GM19239 (cell line): ENCODE measurements at places on chromosomes 2 and 18.

- no peak for DNase-seq
Measured at GRCh38 chr2:109344270-109344805, 215.3 kb downstream of the SH3RF3 start.

DNA sequence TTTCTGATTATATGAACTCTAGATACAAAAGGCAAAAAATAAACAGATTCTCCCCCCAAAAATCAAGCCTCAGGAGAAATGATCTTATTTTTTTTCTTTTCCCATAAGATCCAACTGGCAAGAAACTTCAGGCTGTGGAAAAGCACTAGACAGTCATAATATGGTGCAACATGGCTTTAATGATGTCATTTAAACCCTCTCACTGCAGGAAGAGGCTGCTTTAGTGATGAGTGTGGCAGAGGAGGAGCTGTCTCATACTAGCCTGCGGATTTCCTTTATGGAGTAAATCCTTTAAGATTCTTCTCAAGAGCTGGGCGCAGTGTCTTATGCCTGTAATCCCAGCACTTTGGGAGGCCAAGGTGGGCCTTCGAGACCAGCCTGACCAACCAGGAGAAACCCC lies 83.3 kb upstream of the CD28 start:
- DNase-seq, result no peak

- DNase-seq, result no peak
Measured at GRCh38 chr2:219665926-219666325, 38.5 kb downstream of the SLC4A3 start.

GRCh38 chr2:177449159-177449558 lies 56.6 kb downstream of the AGPS start:
- DNase-seq, result no peak

DNA sequence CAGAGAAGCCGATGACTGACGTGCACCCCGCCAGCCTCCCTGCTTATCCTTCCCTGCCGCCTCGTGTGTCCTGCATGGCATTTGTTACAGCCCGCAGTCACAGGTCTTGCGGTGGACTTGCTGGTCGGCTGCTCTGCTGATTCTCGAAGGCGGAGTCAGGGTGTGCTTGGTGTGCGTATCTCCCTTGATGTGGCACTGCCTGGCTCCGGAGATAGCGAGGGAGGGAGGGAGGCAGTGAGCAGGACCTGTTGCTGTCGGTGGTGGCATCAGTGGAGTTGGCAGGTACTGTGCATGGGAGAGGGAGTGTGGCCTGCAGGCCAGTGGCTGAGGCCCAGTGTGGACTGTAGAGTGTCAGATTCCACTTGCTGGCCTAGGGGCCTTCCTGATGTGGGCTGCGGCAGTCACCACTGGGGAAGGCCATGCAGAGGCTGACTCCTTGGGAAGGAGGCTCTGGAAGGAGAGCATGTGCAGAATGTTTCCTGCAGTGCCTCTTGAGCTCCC lies 198.9 kb downstream of the AGAP1 start:
- DNase-seq, result no peak

- no peak for DNase-seq
Measured at GRCh38 chr2:237244976-237245646, 159.4 kb downstream of the COPS8 start.

GRCh38 chr2:218569661-218570500 lies 1.2 kb downstream of the CNOT9 start:
- DNase-seq, result no peak

DNA sequence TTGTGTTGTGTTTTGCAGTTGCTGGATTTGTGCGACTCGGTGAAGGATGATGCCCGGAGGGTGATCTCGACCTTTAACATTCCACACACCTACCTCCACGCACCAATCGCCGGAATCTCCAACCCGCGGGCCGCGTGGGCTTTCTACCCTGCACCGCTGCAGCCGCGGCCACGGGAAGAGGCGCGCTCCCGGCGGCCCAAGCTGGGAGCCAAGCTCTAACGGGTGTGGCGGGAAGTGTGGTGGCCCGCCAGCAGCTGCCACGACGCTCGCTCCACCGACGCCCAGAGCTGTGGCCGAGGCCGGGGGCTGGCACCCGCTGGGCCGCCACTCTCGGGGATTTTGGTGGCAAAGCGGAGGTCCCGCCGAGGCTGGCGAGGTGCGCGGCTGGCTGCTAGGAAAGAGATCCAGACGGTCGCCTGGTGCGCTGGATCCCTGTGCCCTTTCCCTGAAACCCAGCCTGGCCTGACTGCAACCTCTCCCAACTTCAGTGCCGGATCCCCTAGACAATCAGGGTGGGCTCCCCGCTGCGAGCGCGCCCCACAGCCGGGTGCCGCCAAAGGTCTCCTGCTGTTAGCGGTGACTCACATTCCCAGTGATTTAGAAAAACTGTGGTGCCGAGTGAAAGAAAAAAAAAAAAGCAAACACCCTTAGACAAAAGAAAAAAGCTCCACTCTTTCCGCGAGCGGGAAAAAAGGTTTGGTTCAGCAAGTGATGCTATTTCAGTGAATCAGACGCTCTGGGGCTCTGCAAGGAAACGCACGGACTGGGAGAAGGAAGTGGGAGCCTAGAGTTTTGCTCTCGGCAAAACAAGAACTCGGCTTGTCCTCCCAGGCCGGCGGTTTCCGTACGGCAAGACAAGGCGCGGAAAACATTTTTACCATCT lies 2.9 kb upstream of the BCL2L11 start:
- DNase-seq, result no peak

GRCh38 chr2:240818293-240819125 lies 1.5 kb downstream of the KIF1A start:
- no peak for DNase-seq

- no peak for DNase-seq
Measured at GRCh38 chr2:126781206-126781605, 117.5 kb upstream of the TEX51 start.

DNA sequence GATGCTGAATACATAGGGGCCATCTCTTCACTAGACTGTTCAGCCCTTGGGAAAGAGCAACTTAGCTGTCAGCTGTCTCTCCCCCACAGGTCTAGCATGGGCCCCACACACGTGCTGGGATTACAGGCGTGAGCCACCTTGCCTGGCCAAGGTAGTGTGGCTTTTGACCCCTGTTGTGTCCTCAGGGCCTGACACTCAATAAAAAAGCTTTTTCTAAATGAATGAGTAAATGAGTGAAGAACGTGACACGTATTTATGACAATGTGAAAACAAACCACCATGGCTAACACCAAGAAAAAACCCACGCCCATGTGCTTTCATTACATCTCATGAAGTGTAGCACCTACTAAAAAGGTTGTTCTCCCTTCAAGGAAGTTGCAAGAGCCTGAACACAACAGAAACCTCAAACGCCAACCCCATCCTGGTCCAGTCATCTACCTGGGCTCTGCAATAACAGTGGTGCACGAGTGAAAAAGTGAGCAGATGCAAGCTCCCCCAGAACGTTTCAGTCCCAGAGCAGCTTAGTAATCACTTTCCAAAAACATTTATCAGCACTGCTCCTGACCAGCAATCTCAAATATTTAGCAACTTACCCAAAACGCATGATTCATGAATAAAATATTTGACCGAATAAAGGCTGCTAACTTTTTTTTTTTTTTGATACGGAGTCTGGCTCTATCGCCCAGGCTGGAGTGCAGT lies 3.4 kb downstream of the WDFY1 start:
- no peak for DNase-seq

- DNase-seq, result no peak
Measured at GRCh38 chr2:75327334-75327733, 128.0 kb upstream of the TACR1 start.

DNA sequence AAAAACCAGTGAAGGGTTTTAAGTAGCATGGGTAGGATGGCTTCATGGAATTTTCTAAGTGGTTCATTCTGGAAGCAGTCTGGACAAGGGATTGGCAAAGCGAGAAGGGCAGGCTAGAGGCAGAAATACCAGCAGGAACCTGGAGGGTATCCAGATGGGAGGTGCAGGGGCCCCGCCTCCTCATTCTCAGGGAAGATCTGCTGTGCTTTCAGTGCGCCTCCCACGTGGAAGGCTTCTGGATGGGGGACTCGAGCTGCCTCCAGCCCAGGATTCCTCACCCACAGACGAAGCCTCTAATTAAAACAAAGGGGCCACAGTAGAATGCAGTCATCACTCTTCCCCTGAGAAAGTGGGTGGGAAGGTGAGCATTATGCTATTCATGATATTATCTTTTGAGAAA lies 79.8 kb downstream of the VSNL1 start:
- DNase-seq, result no peak

- DNase-seq, result no peak
Measured at GRCh38 chr2:187710791-187711521, 156.7 kb upstream of the TFPI start.

GRCh38 chr2:133945089-133945488 lies 308.8 kb upstream of the MGAT5 start:
- DNase-seq, result no peak

DNA sequence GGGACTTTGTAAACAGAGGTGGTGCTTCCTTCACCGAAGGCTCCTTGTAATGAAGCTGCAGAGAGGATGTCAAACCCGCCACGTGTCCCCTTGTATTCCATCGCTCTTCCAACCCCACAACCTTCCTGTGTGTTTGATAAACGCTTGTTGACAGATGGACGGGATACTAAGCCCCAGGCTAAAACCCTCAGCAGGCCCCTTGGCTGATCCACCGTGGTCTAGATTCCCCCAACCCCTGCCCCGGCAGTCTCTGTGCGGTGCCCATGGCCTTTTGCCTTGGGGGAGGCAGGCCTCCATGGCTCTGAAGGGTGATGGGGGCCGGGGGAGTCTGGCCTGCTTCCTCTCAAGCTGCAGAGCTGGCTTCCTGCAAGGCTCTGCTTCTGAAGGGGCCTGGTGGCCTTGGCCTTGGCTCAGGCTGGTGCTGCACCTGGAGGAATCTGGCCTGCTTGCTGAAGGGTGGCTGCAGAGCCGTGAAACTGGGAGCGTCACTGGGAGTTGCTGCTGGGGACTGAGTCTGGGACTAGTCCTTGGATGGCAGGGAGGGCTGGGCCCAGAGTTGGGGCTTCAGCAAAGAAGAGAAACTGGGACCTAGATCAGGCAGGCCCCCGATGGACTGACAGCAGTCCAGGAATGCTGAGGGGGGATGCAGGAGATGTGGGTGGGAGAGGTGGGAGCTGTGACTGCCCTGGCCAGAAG lies 9.6 kb upstream of the NTSR2 start:
- no peak for DNase-seq

DNA sequence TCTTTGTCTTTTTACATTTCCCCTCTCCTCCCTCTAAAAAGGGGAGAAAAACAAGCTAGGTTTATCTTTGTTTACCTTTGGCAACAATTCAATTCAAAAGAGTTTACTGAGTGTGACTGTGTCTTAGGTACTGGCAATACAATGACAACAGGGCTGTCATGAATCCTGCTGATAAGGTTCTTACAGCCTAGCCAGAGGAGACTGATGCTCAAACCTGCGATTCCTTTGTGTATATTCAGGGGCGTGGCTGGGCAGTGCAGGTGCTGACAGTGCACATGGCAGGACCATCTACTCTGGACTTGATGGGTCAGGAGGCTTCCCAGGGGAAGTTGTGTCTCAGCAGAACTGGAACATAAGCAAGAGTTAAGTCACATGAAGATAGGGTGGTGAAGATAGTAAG lies 23.2 kb upstream of the TTN start:
- DNase-seq, result no peak

DNA sequence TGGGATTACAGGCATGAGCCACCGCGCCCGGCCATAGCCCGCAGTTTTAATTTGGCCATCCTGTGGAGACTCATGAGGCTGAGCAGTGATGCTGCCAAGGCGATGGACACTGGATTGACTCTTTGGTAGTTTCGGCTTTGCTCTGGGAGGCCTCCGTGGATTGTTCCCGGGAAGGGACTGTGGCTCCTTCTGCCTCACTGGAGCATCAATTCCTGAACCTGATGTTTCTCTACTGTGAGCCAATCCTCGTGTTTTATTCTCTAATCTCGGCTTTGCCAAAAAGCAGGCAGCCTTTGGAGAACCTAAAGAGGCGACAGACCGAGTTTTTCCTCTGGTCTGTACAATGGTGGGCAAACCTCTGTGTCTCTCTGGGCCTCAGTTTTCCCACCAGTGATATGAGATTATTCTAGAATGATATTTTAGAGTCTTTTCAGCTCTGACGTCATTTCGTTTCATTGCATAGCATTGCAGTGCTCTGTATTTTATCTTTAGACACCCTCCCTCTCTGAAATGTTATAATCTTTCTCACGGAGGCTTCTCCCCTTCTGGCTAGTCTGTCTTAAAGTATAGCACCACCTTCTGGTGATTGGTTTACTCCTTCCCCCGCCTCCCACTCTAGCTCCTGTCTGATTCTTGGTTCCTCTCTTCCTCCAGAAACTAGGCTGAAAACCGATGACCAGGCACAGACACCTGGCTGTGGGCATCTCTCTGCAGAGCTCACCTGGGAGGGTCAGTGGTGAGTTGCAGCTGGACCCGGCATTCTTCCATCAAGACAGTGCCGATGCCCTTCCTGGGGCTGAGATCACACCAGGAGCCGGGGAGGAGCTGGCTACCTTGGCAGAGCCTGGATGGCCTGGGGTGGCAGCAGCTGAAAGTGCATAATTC lies 341.3 kb downstream of the MYCN start:
- DNase-seq, result no peak

DNA sequence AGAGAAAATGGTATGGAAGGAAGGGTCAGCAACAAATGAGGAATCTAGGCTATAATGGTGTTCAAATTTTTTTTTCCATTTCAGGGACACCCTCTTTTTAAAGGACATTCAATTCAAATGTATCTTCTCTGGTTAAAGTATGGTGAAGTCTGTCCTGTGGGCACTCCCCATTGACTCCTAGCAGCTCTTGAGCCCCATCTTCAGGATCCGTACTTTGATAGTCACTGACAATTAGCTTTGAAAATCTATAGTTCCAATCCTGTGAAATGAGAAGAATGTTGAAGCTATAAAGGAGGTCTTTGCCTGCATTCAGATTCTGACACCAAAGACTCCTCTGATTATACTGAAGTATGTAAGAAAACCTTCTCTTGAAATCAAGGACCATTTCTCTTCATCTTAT lies 43.3 kb downstream of the KCNH7 start:
- no peak for DNase-seq

DNA sequence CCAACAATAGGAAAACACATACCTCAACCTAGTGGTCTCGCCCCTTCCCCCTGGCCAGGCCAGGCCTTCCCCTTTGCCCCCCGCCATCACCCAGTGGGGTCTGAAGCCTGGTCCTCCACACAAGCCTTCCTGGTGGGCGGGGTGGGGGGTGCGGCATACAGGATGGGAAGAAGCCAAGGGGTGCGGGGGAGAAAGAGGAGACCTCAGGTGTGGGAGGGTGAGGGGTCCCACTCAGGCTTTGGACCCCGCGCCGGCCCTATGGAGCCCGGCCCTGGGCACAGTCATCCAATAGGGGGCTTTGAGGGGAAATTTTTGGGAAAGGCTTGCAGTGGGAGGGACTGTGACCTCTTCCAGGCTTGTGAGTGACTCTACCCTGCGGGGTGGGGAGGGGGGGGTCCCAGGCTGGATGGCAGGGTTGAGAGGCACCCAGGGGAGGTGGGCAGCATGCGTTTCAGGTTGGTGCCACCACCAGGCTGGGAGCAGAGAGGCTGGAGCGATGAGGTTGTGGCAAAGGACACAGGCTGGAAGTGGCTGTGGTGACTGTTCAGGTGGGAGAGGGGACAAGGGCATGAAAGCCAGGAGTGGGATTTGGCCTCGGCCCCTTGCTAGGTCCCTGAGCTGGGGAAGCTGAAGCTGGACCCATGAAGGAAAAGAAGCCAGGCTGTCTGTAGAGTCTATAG lies 1.3 kb downstream of the SLC66A3 start:
- DNase-seq, result no peak

GRCh38 chr2:159798376-159798725 lies 343 bp upstream of the CD302 start:
- no peak for DNase-seq
